ENCODE measurements at places on chromosomes 3 and 15.

DNA sequence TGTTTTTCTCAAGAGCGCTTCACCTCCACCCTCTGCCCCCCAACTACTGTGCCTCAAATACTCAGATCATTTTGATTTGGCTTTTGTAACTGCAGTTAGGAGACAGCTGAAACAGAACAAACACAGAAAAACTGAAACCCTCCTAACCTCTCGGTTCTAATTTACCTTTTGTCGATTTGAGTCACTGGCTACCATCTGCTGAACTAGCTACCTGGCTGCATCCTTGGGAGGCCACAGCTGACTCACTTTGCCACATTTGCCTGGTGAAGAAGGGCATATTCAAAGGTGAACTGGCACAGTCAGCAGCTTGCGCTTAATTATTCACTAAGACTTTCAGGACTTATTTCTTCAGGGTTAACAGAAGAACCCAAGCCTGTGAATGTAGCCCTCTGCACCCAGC, 117.7 kb downstream of the FOXB1 start:
- no peak for DNase-seq

DNA sequence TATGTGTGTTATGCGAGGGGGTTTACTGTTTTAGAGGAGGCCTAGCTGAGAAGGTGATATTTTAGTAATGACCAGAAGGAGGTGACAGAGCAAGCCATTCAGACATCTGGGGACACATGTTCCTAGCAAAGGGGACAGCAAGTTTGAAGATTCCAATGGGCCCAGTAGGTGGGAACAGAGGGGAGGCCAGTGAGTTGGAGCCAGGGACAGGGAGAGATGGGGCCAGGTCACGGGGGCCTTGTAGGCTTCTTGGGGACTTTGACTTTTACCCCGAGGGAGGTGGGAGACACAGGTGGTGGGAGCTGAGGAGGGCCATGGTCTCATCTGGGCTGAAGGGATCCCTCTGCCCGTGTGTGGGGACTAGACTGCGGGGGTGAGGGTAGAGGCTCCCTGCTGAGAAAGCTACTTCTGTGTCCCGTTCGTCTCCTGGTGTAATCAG, 72.5 kb downstream of the MGLL start:
- no peak for DNase-seq

DNA sequence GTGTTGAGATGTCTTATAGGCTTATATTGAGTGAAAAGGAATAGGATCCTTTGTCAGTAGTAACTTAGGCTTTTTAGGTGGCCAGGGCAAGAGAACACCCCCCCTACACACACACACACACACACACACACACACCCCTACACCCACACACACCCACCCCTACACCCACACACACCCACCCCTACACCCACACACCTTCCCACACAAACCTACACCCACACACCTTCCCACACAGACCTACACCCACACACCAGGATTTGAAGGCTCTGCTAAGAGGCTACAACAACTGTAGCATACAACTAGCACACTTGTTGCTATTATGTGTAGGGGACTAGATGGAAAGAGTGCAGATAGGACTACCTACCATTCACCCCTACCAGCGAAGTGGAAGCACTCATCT, 172.6 kb downstream of the PGPEP1L start:
- DNase-seq = no peak

GRCh38 chr3:127431066-127431465, 143.2 kb upstream of the PRR20G start:
- no peak for DNase-seq

DNA sequence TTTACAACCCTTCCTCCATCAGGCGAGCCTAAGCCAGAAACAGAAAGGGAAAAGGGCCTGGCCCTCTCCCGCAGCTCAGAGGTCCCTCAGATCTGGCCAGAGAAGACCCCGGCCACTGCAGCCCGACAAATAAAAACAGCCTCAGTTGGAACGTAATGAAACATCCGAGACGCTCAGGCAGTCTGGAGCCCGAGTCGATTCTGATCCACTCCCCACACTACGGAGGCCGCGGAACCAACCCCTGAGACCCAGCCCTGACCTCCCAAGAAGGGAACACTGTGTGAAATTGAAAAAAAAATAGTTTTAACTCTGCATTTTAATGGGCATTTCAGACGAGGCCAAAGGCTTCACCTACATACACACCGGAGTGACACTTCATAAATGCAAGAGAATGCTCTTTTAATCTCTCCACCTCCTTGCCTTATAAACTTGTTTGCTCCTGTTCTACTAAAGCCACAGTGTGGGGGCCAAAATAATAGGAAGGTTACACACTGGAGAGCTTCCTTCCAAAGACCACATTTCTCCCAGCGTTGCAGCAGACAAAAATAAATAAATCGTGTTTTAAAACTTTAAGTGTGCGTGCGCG, 3.7 kb downstream of the MEIS2 start:
- DNase-seq = no peak

DNA sequence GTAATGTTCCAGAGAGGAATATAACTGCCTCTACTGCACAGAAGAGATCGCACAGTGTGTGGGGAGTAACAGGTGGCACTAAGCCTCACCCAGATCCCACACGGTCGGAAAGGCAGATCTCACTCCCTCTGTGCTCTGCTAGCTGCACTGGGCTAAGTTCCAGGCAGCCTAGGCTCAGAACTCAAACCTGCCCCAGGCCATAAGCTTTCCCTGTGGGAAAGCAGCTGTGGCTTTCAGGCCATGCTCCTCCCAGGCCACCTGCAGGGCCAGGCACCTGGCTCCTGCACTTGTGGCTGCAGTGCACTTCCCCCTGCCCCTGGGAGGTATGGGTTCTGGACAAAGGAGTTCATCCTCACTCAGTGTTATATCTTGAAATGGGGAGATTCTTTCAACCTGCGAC, 27.5 kb downstream of the PCCB start:
- DNase-seq = no peak

- peak; percentile 24 for DNase-seq
Observed at GRCh38 chr3:126522363-126522788, 1.6 kb upstream of the CHST13 start.

DNA sequence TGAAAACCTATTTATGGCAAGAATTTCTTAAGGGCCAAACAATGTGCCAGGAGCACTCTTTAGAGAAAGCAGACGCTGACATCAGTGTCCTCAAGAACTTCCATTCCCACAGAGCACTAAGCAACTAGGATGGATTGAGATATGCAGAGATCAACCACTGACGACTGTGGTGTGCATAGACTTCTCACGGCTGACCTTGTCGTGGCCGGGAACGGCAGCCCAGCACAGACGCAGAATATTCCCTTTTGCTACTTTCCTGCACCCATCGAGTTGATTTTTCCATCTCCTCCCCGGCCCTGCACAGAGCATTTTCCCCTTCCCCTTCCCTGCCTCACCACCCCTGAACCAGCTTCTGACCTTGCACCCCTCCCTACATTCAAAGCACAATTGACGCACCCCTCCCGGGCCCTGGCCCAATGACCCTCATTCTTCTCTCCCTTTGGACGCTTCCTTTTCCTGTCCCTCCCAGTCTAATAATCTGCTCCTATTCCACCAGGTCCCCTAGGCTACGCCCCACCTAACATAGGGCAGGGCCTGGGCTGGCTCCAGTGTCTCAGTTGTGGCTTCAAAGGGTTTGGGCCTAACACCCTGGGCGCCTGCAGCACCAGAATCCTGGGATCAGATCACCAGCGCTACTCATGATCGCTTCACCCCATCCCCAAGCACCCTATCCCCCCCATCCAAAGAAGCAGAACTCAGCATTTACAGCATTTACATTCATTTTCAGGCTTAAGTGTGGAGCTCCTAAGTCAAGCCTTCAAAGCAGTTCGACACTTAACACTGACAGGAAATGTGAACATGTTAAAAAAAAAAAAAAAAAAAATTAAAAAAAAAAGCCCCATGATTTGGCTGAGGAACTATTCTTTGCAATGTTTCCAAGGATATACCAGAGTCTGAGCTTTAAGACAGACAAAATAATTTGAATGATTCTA, 151.2 kb downstream of the FOXP1 start:
- DNase-seq = peak; percentile 72

GRCh38 chr3:167066977-167067786, 312.9 kb downstream of the ZBBX start:
- DNase-seq = no peak

GRCh38 chr3:139107424-139108252, 62.9 kb upstream of the PRR23C start:
- no peak for DNase-seq

DNA sequence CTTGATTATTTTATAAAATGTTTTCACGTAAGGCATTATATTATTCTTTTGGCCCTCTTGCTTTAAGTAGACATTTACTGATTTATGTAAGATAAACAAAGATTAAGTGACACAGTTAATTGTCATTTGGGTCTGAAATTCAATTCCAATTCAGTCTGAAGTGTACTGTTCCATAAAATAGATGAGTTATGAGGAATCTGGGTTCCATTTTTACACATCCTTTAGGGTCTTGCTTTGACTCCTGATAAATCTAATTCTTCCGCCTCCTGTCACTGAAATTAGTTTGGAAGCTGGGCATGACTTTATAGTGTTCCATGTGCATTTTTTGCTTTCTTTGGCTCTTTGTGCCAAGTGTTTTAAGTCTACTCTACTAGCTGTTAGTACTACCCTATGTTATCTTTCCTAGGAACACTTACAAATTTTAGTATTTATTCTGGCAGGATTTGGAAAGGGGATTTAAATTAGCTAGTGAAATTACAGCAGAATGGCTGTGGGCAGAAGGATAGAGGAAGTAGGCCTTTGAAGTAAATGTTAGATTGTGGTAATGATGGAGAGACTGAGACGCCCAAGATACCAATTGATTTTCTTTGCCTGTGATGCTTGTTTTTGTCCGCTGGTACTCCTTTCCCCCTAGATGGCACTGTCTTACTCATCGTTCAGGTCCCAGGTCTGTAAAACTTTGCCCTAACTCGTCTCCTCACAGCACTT, 14.3 kb downstream of the ARL8B start:
- DNase-seq = no peak

GRCh38 chr3:49025793-49026520, 3.2 kb downstream of the IMPDH2 start:
- no peak for DNase-seq

- DNase-seq = no peak
Observed at GRCh38 chr3:156643729-156644389, 30.5 kb upstream of the TIPARP start.

DNA sequence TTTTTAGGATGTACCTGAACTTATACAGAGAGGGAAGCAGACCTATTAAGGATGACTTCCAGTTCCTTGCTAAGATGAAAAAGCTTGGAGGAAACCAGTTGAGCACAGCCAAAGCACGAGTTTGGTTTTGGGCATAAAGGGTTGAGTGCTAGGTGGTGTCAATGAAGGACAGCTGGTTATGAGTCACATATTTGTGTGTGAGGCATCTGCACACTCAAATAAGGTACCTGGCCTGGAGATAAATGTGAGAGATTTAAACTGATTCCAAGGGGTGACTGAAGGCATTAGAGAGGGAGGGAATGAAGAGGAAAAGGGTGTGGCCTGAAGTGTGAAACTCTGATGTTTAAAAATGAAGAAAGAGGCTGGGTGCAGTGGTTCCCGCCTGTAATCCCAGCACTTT, 486.7 kb downstream of the DIPK2A start:
- DNase-seq = no peak

DNA sequence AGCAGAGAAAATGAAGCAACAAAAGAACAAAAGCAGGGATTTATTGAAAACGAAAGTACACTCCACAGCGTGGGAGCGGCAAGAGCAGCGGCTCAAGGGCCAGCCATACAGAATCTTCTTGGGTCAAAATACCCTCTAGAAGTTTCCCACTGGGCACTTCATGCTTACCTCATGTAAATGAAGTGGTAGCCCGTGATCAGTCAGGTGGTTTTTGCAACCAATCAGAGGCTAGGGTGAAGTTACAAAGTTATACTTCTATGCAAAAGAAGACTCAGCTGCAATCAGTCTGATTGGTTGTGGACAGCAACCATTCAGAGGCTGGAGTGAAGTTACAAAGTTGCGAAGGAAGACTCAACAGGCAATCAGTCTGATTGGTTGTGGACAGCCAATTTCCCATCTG, 37.8 kb upstream of the TRH start:
- peak; percentile 34 for DNase-seq

GRCh38 chr15:35448294-35448693, 97.7 kb downstream of the DPH6 start:
- DNase-seq = no peak

- no peak for DNase-seq
Observed at GRCh38 chr3:156818273-156818651, 7.9 kb upstream of the LEKR1 start.

GRCh38 chr3:98010194-98010882, 24.8 kb downstream of the GABRR3 start:
- DNase-seq = no peak

- DNase-seq = no peak
Observed at GRCh38 chr15:68643216-68643830, 64.5 kb downstream of the CORO2B start.

- DNase-seq = no peak
Observed at GRCh38 chr3:53787016-53787415, 59.2 kb downstream of the CHDH start.

- no peak for DNase-seq
Observed at GRCh38 chr3:141382571-141382970, 14.3 kb downstream of the ZBTB38 start.

GRCh38 chr3:127457546-127458145, 132.9 kb downstream of the TPRA1 start:
- no peak for DNase-seq

- DNase-seq = no peak
Observed at GRCh38 chr3:127860211-127860696, 37.9 kb upstream of the MGLL start.

- peak; percentile 24 for DNase-seq
Observed at GRCh38 chr3:182979674-182980191, 605 bp downstream of the DCUN1D1 start.

GRCh38 chr3:99145031-99145430, 243.5 kb upstream of the DCBLD2 start:
- DNase-seq = no peak

DNA sequence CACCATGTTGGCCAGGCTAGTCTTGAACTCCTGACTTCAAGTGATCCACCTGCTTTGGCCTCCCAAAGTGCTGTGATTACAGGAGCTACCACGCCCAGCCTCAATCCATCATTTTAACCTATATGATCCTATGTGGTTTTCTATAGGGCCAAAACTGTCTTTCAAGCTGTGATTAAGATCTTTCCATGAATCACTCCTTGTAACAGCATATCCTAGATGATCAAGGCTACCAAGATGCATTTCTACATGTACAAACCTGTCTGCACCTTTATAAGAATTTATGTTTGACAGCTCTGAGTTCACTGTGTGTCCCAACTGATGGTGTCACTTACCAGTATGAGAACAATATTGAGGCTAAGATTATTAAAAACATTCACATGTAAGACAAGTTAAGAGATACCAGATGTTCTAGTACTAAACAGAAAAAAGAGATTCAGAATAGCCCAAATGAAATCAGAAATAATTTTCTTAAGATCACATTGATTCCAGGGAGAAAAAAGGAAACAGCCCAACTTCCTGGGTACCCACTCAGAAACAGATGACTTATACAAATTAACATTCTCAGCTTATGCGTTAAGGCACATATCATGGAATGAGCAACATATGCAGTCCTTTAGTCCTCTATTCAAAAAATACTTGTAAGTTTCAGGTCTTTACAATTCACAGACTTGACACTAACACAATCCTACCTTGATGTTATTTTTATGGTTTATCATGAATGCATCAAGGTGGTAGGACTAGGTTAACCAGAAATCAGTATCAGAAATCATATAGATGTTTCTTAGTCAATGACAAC, 24.8 kb upstream of the PPIB start:
- DNase-seq = no peak

- DNase-seq = no peak
Observed at GRCh38 chr3:181741417-181741816, 29.7 kb downstream of the SOX2 start.

Data from stimulated activated naive CD4-positive, alpha-beta T cell (primary cell).